Central memory CD8-positive, alpha-beta T cell (primary cell): ENCODE measurements at places on chromosomes 3 and 15.

GRCh38 chr3:48830715-48831114, 17.0 kb downstream of the PRKAR2A start:
- peaks cover 2% of the 10 kb centered on the region for H3K36me3 ChIP-seq
- DNase-seq, result no peak
- H3K4me1 ChIP-seq, result peaks cover 6% of the 10 kb centered on the region
- no peak overlapping the region for H3K4me3 ChIP-seq

DNA sequence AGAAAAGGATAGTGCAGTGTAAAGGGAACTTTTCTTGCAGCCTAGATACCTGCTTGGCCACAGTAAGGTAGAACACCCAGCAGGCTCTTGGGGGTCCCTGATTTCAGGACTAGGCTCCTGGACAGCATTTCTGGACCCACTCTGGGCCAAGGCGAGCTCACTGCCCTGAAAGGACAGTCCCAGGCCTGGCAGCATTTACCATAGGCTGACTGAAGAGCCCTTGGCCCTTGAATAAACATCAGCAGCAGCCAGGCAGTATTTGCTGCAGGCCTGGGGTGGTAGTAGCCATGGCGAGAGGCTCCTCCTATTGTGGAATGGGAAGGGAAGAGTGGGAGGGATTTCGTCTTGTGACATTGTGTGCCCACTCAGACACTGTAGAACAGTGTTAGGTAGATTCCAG, 529.2 kb downstream of the TUSC7 start:
- H3K36me3 ChIP-seq, result no peaks in the 10 kb centered on the region
- no peaks in the 10 kb centered on the region for H3K4me1 ChIP-seq
- H3K4me3 ChIP-seq, result no peak overlapping the region
- H3K27ac ChIP-seq, result no peak overlapping the region

DNA sequence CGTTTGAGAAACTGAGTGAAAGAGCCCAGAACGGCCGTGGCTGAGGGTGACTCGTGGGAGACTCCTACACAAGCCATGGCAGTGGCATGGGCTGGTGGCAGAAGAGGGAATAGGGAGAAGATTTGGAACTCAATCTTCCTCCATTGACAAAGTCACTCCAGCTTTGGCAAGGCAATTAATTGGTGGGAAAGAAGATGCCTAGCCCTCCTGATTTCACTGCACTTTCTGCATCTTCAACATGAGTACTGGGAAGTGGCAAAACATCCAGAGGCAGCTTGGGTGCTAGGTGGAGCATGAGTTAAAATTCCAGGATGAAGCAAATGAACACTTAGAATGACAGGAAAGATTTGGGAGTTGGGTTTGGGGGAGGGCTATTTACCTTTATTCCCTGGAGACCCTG, 1.4 kb upstream of the TGFBR2 start:
- peaks cover 19% of the 10 kb centered on the region for H3K36me3 ChIP-seq
- H3K4me1 ChIP-seq, result peaks cover 40% of the 10 kb centered on the region
- peak overlapping the region; percentile 91 for H3K27ac ChIP-seq
- H3K4me3 ChIP-seq, result peak overlapping the region; percentile 95

DNA sequence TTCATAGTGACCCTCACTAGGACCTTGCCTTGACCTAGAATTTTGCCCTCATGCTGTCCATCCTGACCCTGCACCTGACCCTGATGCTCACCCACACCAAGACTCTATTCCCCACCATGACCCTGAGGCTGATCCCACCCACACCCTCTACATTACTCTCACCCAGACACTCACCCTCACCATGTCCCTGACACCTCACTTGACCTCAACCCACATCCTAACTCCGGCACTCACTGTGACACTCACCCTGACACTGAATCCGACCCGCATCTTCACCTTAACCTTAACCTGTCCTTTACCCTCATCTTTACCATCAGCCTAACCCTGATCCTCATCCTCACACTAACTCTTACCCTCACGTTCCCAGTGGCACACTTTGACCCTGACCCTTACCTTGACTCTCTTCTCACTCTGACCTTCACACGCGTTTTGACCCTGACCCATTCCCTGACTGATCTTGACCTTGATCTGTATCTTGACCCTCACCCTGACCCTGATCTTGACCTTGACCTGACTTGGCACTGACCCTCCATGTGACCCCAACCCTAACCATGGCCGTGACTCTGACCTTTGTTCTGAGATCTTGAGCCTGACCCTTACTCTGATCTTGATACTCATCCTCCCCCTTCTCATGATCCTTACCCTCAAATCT, 22.2 kb upstream of the SLC25A26 start:
- DNase-seq, result no peak
- H3K4me1 ChIP-seq, result no peaks in the 10 kb centered on the region
- H3K4me3 ChIP-seq, result no peak overlapping the region
- H3K27ac ChIP-seq, result no peak overlapping the region

DNA sequence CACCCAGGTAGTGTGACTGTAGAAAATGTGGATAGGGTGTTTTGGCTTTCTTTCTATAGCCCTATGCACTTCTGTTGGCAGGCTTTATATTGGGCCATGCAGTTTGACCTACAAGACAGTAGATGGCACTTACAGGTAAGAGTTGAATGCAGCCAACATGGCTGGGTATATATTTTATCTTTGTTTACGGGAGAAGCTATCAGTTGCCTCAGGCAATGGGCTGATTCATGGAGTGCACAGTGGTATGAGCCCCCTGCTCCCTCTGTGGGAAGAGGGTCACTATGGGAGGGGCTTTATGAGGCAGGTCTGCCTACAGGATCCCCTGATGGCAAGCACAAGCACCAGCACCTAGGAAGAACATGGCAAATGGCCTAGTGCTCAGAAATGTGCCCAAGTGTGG, 301.2 kb upstream of the CDIN1 start:
- no peak for DNase-seq
- no peaks in the 10 kb centered on the region for H3K27me3 ChIP-seq
- H3K36me3 ChIP-seq, result no peaks in the 10 kb centered on the region
- H3K4me1 ChIP-seq, result no peaks in the 10 kb centered on the region
- H3K4me3 ChIP-seq, result no peak overlapping the region

DNA sequence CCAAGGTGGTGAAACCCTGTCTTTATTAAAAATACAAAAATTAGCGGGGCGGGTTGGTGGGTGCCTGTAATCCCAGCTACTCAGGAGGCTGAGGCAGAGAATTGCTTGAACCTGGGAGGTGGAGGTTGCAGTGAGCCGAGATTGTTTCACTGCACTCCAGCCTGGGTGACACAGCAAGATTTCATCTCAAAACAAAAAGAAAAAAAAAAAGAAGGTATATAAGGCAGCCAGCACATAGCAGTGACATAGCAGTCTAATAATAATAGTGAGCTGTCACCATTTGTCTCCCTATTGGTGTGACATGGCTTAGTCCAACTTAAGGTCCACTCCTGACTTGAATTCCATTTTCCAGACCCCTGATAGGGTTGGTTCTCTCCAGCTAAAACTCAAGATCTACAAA, 8.8 kb upstream of the LACTB start:
- no peaks in the 10 kb centered on the region for H3K4me1 ChIP-seq
- DNase-seq, result no peak
- no peak overlapping the region for H3K27ac ChIP-seq
- no peak overlapping the region for H3K4me3 ChIP-seq

GRCh38 chr15:69997161-69997485, 100.6 kb downstream of the TLE3 start:
- no peak overlapping the region for H3K4me3 ChIP-seq
- H3K36me3 ChIP-seq, result no peaks in the 10 kb centered on the region
- no peak for DNase-seq
- H3K27ac ChIP-seq, result no peak overlapping the region
- H3K4me1 ChIP-seq, result no peaks in the 10 kb centered on the region

GRCh38 chr3:81500039-81500438, 261.4 kb downstream of the GBE1 start:
- H3K4me3 ChIP-seq, result no peak overlapping the region
- no peaks in the 10 kb centered on the region for H3K27me3 ChIP-seq
- no peak for DNase-seq
- no peaks in the 10 kb centered on the region for H3K4me1 ChIP-seq

DNA sequence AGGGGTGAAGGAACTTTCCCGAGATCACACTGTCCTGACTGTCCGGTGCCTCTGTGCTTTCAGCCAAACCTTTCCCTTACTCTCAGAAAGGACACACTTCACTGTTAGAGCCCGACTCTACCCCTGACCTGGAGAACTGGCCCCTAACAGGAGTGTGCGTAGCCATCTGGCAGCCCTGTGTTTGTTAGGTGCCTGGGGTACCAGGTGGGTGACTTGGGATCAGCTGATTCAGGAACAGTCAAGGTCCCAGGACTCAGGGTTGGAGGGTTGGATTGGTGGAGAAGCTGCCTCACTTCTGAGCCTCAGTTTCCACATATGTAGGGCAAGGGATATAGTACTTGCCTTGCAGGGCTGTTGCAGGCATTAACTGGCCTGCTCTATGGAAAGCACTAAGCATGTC, 98.3 kb upstream of the SLC6A11 start:
- no peak for DNase-seq
- no peak overlapping the region for H3K4me3 ChIP-seq
- peaks cover 29% of the 10 kb centered on the region for H3K27me3 ChIP-seq
- H3K4me1 ChIP-seq, result no peaks in the 10 kb centered on the region

- H3K4me1 ChIP-seq, result no peaks in the 10 kb centered on the region
- no peak for DNase-seq
- H3K27ac ChIP-seq, result no peak overlapping the region
- H3K4me3 ChIP-seq, result no peak overlapping the region
- H3K36me3 ChIP-seq, result no peaks in the 10 kb centered on the region
- H3K27me3 ChIP-seq, result peaks cover 78% of the 10 kb centered on the region
Observed at GRCh38 chr15:70880781-70881180, 11.5 kb downstream of the THAP10 start.

- H3K4me3 ChIP-seq, result no peak overlapping the region
- peaks cover 32% of the 10 kb centered on the region for H3K4me1 ChIP-seq
- peaks cover 30% of the 10 kb centered on the region for H3K36me3 ChIP-seq
- no peak overlapping the region for H3K27ac ChIP-seq
Observed at GRCh38 chr3:196270499-196270898, 17.0 kb downstream of the PCYT1A start.

GRCh38 chr15:55484917-55485672, 22.9 kb downstream of the DNAAF4 start:
- H3K36me3 ChIP-seq, result no peaks in the 10 kb centered on the region
- H3K27me3 ChIP-seq, result peaks cover 17% of the 10 kb centered on the region
- DNase-seq, result no peak
- H3K4me3 ChIP-seq, result no peak overlapping the region
- H3K4me1 ChIP-seq, result no peaks in the 10 kb centered on the region

DNA sequence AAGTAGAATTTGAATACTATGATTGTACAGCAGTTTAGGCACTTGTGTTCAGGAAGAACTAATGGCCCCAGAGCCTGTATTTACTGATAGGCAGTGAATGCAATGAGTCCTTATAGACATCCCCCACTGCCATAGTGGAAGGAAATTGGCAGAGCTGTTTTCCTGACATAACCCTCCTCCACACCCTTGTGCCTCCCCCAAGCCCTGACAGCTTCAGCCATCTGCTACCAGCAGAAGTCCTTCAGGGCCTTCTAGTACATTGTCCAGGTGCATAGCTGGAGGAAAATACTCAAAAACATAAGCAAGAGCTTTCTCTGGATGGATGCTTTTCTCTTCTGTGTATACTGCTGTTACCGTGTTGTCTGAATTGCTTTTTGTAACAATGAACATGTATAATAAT, 20.6 kb downstream of the ARHGAP31 start:
- peaks cover 9% of the 10 kb centered on the region for H3K4me1 ChIP-seq
- peaks cover 6% of the 10 kb centered on the region for H3K36me3 ChIP-seq
- no peaks in the 10 kb centered on the region for H3K27me3 ChIP-seq
- H3K4me3 ChIP-seq, result no peak overlapping the region
- H3K27ac ChIP-seq, result no peak overlapping the region
- no peak for DNase-seq

DNA sequence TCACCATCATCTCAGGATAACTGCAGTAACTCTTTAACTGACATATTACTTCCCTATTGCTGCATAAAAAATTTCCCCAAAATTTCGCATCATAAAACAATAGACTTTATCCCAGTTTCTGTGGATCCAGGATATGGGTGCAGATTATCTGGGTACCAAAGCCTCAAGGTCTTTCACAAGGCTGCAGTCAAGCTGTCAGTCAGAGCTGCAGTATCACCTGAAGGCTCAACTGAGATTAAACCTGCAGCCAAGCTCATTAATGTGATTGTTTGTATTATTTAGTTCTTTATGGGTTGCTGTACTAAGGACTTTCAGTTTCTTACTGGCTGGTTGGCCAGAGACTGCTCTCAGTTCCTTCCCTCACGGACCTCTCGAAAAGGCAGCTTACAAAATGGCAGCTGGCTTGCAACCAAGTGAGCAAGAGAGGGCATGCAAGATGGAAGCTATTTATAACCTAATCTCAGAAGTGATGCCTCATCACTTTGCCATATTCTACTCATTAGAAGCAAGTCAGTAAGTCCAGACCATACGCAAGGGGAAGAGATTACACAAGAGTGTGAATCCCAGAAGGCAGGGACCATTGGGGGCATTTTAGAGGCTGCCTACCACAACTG, 54.9 kb downstream of the DCUN1D1 start:
- peaks cover 23% of the 10 kb centered on the region for H3K4me1 ChIP-seq
- DNase-seq, result no peak
- H3K4me3 ChIP-seq, result no peak overlapping the region
- peaks cover 19% of the 10 kb centered on the region for H3K36me3 ChIP-seq
- H3K27ac ChIP-seq, result no peak overlapping the region
- no peaks in the 10 kb centered on the region for H3K27me3 ChIP-seq

- H3K36me3 ChIP-seq, result peaks cover 2% of the 10 kb centered on the region
- H3K27ac ChIP-seq, result no peak overlapping the region
- no peak for DNase-seq
- H3K4me1 ChIP-seq, result no peaks in the 10 kb centered on the region
Observed at GRCh38 chr3:32198714-32199113, 39.8 kb upstream of the CMTM8 start.

DNA sequence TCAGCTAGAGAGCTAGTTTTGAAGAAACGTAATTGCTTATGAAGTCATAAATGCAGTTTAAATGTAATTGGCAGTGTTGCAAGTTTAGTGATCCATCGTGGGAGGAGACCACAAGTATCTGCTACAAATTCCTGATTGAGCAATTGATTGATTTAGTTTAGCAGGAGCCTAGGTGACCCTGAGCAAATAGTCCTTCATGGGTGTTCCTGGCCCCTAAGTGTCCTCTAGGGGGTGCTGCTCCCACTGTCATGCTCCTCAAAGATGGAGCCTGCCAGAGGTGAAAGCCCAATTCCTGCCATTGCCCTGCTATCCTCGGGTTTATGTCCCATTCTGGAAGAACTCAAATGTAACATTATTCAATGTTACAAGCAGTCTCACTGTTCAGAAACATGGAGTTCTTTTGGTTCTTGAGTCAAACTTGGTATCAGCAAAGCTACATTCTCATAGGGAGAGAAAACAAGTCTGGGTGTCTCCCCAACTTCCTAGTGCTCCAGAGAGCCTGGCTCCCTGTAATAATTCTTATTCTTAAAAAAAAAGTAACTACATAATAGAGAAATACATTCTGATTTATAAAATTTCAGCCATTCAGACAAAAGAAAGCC, 29.8 kb upstream of the SENP5 start:
- no peaks in the 10 kb centered on the region for H3K27me3 ChIP-seq
- H3K4me1 ChIP-seq, result no peaks in the 10 kb centered on the region
- H3K4me3 ChIP-seq, result no peak overlapping the region
